ENCODE measurements at places on chromosomes 1 and 21.

GRCh38 chr1:54962612-54963395 is 17.6 kb upstream of the TMEM61 start:
- no peak for DNase-seq
- H3K36me3 ChIP-seq = no peaks in the 10 kb centered on the region
- H3K4me1 ChIP-seq = no peaks in the 10 kb centered on the region
- H3K27me3 ChIP-seq = peaks cover 4% of the 10 kb centered on the region
- H3K27ac ChIP-seq = no peak overlapping the region

DNA sequence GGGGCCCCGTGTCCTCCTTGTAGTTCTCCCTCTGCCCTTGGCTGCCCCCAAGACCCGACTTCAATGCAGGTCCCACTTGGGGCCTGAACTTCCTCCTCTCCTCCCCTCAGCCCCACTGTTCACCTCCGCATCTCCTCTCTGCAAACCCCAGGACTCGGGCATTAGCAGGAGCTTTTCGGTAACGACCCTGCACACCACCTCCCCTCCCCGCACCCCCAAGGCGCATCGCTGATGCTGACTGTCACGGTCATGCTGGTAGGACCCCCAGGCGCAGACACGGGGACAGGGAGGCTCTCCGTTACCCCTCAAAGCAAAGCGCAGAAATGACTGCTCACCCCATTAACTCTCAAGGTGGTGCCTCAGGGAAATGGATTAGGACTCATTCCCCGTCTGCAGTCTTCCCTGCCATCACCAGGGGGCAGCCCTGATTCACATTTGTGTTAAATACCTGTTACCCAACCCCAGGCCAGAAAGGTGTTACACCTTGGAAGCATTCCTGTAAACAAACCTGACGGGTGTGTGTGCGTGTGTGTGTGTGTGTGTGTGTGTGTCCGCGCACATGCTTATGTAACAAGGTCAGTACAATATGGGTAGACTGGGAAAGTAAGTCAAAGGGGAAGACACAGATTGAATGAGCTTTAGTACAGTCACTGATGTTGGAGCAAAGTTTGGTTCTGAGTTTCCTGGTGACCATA is 6.4 kb upstream of the GUCA2B start:
- no peaks in the 10 kb centered on the region for H3K36me3 ChIP-seq
- H3K4me3 ChIP-seq = no peak overlapping the region
- peak; percentile 62 for DNase-seq
- H3K27ac ChIP-seq = no peak overlapping the region
- H3K4me1 ChIP-seq = no peaks in the 10 kb centered on the region

DNA sequence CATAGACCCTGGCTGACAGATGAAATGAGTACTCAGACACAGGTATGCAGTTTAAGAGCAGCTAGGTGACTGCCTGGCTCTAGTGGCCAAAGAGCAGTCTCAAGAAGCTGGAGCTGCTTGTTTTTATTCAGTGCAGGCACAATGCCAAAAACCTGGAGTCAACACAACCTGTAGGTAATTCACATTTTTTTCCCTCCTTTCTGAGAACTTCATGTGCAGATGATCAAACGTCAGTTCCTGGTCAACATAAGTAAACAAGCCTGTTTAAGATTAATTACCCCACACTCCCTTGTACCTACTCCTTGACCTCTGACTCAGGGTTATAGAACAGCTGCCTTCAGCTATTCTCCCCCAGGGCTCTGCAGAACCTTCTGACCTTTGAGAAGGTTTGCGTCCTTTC is 17.3 kb upstream of the ACADM start:
- H3K27me3 ChIP-seq = no peaks in the 10 kb centered on the region
- H3K36me3 ChIP-seq = no peaks in the 10 kb centered on the region
- H3K4me1 ChIP-seq = no peaks in the 10 kb centered on the region
- no peak overlapping the region for H3K27ac ChIP-seq
- no peak for DNase-seq

DNA sequence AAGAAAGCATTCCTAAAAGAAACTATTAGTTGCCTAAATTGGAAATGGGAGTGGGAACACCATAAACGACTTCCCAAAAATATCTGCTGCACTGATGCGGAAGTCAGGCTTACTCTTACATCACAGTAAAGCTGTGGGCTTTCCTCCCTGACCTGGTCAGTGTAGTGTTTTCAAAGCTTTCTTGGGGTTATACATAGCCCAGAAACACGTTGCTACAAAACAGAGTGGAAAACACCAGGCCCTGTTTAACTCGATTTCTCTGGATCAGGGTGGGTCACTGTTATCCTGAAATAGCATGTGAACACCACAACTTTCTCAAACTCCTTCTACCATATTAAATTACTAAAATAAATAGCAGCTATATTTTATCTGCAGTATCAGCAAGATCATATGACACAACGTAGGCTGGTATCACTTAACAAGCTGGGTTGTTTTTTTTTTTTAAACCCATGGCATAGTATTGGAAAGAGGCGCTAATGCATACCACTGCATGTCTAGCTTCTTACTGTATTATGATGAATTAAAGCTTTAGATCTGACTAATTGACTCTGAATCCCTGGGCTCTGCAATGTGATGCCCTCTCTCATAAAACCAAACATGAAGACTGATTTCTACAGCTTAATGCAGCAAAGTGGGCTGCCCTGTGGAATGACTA is 184.6 kb downstream of the TGFB2 start:
- no peaks in the 10 kb centered on the region for H3K36me3 ChIP-seq
- peaks cover 4% of the 10 kb centered on the region for H3K4me1 ChIP-seq
- no peak for DNase-seq
- no peaks in the 10 kb centered on the region for H3K27me3 ChIP-seq

GRCh38 chr1:21324368-21325141 is 34.3 kb upstream of the ECE1 start:
- H3K4me3 ChIP-seq = no peak overlapping the region
- H3K27me3 ChIP-seq = no peaks in the 10 kb centered on the region
- no peak for DNase-seq
- H3K36me3 ChIP-seq = no peaks in the 10 kb centered on the region
- H3K27ac ChIP-seq = peak overlapping the region; percentile 94

DNA sequence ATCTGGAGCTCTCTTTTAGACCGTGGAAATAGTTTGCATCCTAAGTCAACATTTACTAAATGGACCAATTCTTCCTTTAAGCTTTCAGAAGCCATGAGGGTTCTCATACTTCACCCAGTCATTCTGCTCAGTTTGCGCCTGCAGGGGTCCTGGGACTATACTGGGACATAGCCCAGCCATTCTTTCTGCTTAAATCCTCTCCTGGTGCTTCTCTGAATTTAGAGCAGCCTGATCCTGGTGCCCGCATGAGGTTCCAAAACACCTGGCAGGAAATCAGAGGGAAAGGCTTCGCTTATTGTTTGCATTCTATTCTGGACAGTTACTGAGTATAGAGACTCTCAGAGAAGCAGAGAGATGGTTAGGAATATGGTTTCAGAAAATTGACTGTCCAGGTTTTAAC is 27.0 kb downstream of the TNN start:
- no peak overlapping the region for H3K4me3 ChIP-seq
- H3K4me1 ChIP-seq = peaks cover 6% of the 10 kb centered on the region
- no peak for DNase-seq

GRCh38 chr1:193458628-193459027 is 272.2 kb upstream of the B3GALT2 start:
- no peaks in the 10 kb centered on the region for H3K36me3 ChIP-seq
- no peak overlapping the region for H3K4me3 ChIP-seq
- H3K4me1 ChIP-seq = peaks cover 16% of the 10 kb centered on the region
- H3K27ac ChIP-seq = no peak overlapping the region
- H3K27me3 ChIP-seq = no peaks in the 10 kb centered on the region
- no peak for DNase-seq

DNA sequence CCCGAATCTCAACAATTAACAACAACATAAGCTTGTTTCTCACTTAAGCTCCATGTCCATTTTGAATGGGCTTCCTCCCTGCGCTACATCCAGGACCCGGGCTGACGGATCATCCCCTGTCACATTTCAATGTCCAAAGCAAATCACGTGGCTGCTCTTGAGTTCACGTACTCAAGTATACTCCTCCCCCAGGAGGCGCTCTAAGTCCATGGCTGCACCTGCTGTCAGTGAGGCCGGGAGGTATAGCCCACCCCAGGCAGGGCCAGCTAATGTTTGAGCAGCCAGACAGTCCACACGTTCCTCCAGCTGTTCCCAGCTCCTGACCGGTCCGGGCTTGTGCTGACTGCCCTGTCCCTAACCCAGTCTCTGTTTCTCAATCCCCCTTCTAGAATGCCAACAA is 220.8 kb downstream of the SLC35F3 start:
- no peak overlapping the region for H3K4me3 ChIP-seq
- peaks cover 26% of the 10 kb centered on the region for H3K27me3 ChIP-seq
- DNase-seq = peak; percentile 59
- no peak overlapping the region for H3K27ac ChIP-seq
- no peaks in the 10 kb centered on the region for H3K36me3 ChIP-seq
- H3K4me1 ChIP-seq = peaks cover 14% of the 10 kb centered on the region

DNA sequence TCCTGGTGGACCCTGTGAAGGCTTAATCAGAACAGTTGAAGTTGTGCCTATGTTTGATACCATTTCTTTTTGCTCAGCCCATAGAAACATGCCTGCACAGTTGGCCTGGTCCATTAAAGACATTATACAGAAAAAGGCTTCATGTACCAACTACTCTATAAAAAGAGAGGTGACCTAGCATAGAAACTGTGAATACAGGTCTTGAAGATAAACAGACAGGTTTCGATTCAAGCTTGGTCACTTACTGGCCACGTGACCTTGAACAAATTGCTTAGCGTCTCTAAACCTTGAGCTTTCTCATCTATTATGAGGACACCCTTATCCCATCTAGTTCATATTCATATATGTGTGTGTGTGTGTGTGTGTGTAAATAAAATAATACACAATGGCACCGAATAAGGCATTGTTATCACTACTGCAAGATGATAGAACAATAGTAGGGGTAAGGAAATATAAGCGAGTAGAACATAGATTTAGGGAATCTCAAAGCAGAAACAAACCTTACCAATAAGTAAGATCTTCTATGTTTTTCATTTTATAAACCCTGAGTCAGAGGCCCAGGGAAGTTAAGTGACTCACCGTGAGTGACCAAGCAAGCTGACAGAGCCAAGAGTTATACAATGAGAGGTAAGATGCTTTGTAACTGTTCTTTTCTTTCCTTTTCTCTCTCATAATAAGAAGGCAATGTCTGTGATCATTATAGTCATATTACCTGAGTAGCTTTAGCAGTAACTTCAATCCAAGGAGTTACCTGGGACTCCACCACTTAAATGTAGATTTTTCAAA is 476.8 kb upstream of the DEPDC1 start:
- no peak overlapping the region for H3K27ac ChIP-seq
- H3K4me1 ChIP-seq = peaks cover 36% of the 10 kb centered on the region
- no peak overlapping the region for H3K4me3 ChIP-seq
- H3K27me3 ChIP-seq = no peaks in the 10 kb centered on the region
- H3K36me3 ChIP-seq = no peaks in the 10 kb centered on the region
